ENCODE measurements at places on chromosomes 1 and 21. TPM values are rescaled to one million over a fixed set of nuclear protein-coding genes. Genes with fewer than 3 reads are reported as not detected.
A peak's percentile ranks its signal among the peaks of the same experiment; 100 is the strongest.

DNA sequence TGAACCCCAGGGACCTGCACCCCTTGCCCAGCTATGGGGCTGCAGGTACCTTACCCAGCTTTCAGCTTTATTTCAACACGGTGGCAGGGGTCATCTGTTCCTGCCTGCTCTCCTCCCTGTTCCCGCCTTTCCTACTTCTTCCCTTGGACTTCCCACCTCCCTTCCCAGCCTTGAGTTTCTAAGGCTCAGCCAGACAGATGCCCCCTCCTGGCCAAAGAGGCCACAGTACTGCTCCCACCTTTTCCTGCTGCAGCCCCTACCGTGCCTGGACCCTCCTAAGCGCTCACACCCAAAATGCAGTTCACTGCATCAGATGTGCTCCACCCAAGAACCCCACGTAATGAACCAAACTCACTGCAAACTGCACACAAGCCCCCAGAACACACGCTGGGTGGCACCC, 7.7 kb downstream of the NOC2L start:
- no peaks in the 10 kb centered on the region for H3K27me3 ChIP-seq
- H3K36me3 ChIP-seq: peaks cover 72% of the 10 kb centered on the region
- no peak for DNase-seq
- no peak overlapping the region for H3K27ac ChIP-seq
- H3K4me1 ChIP-seq: no peaks in the 10 kb centered on the region

DNA sequence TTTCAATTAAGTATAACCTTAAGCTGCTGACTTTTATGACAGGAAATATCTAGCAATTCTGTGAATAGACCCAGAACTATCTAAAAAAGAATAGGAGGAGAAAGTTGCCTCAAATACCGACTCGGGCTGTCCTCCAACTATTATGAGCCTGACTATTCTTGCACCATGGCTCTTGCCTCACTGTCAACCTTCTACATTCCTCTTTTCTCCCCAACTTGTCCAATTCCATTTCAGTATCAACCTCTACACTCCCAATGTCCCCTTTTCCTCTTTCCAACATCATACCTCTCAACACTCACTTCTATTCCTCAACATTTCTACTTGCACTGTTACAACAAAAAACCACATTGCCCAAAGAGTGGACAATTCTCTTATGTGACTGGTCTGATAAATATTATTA, 2.3 kb downstream of the ZZZ3 start:
- H3K27ac ChIP-seq: no peak overlapping the region
- no peaks in the 10 kb centered on the region for H3K36me3 ChIP-seq
- peaks cover 25% of the 10 kb centered on the region for H3K4me1 ChIP-seq

DNA sequence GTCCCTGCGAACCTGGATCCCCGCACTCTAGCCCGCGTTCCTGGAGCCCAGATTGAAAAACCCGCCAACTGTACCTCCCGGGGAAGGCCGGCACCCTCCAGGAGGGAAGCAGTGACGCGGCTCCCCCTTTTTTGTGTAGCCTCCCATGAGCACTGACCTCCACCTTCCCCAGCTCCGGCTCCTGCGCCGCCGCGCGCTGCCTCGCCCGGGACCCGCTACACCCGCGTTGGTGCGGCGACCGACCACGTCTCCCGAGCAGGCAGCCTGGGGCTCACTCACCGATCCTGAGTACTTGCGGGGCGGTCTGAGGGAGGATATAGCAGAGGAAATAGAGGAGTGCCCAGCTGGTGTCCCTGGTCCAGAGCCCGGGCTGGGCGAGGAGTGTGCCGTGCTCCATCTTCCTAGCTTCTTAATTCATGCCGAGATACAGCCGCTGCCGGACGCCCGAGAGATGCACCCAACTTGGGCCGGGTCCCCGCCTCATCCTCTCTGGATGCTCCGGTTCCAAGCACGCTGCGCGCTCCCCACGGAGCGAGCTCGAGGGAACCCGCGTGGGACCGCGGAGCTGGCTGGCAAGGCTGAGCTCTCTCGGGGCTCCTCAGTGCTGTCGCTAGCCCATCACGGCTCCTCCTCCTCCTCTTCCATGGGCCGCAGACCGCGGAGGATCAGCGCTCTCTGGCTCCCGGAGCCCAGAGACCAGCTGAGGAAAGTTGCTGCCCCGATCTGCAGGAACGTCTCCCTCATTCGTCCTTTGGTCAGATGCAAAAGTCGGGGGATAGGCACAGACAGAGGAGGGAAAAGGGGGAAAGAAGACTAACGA, 482 bp downstream of the GRIK1 start:
- H3K4me1 ChIP-seq: no peaks in the 10 kb centered on the region
- no peak for DNase-seq
- H3K27ac ChIP-seq: no peak overlapping the region
- no peak overlapping the region for H3K4me3 ChIP-seq
- H3K36me3 ChIP-seq: no peaks in the 10 kb centered on the region

- DNase-seq: peak; percentile 6
- no peaks in the 10 kb centered on the region for H3K27me3 ChIP-seq
- no peak overlapping the region for H3K27ac ChIP-seq
- peaks cover 10% of the 10 kb centered on the region for H3K4me1 ChIP-seq
- H3K4me3 ChIP-seq: no peak overlapping the region
- H3K36me3 ChIP-seq: no peaks in the 10 kb centered on the region
Observed at GRCh38 chr1:219269171-219269570, 95.5 kb downstream of the LYPLAL1 start.

GRCh38 chr1:27816921-27817630, 13.5 kb upstream of the PPP1R8 start:
- no peaks in the 10 kb centered on the region for H3K27me3 ChIP-seq
- H3K36me3 ChIP-seq: peaks cover 16% of the 10 kb centered on the region
- H3K27ac ChIP-seq: no peak overlapping the region
- no peak for DNase-seq

- H3K27ac ChIP-seq: no peak overlapping the region
- H3K4me3 ChIP-seq: no peak overlapping the region
- H3K27me3 ChIP-seq: no peaks in the 10 kb centered on the region
- no peak for DNase-seq
Observed at GRCh38 chr1:83499998-83500397, 498.9 kb downstream of the TTLL7 start.

DNA sequence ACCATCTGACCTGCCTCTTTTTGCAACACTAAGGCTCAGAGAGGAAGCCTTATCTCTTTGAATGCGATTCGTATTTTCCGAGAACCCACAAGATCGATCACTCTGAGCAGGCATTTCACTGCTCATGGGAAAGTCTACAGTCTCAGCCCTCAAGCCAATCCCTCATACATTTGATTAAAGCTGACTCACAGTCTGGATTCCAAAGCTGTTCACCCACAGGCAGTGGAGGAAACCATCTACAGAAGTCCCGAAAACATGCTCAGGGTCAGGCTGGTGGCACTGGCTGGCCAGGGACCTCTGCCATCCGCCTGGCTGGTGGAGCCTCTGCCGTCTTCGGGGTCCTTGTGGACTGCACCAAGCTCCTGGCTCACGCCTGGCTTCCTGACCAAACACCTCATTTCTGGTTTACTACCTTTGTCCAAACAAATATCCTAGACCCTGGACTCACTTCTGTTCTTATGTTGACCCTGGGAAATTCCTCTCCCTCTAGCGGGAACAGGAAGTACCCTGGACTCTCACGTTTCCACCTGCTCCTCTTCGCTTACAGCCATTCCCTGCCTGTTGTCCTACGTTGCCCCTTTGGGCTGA, 650.0 kb downstream of the SMYD3 start:
- no peaks in the 10 kb centered on the region for H3K36me3 ChIP-seq
- no peaks in the 10 kb centered on the region for H3K27me3 ChIP-seq
- H3K27ac ChIP-seq: no peak overlapping the region
- no peak overlapping the region for H3K4me3 ChIP-seq

DNA sequence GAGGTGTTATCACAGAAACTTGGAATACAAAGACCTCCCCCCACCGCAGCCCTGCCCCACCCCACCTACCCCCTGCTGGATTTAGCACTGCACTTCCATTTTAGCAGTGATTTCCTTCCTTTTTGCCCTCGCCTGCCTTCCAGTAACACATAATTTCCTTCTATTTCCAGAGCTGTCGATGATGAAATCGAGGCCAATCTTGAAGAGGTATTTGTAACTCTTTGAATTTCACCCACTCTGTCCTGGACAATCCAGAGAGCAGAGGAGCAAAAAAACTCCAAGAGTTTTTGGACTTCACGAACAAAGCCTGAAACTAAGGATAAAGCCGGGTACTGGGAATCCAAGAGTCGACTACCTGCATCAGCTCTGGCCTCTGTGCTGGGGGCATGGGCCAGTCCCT, 49.1 kb downstream of the CAPN2 start:
- no peak overlapping the region for H3K27ac ChIP-seq
- H3K4me1 ChIP-seq: no peaks in the 10 kb centered on the region
- no peak overlapping the region for H3K4me3 ChIP-seq

Gene C2CD4D
- total RNA-seq: not detected

DNA sequence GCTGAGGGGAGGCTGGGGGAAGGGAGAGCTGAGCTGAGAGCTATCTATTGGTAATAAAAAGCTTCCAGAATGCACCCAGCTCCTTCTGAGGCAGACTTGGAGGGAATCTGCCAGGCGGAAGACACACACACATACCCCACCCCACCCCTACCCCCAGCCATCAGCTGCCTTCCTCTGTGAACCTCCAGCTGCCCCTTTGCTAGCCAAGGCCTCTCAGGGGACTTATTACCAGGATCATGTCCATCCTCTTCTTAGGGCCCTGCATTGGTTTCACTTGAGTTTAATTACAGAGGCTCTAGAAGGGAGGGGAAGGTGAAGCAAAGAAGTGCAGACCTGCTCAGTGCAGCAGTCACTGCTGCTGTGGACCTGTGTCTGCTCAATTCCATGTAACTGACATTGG, 156.4 kb downstream of the OMA1 start:
- peaks cover 11% of the 10 kb centered on the region for H3K4me1 ChIP-seq
- no peak overlapping the region for H3K4me3 ChIP-seq
- no peak for DNase-seq
- peaks cover 2% of the 10 kb centered on the region for H3K27me3 ChIP-seq

DNA sequence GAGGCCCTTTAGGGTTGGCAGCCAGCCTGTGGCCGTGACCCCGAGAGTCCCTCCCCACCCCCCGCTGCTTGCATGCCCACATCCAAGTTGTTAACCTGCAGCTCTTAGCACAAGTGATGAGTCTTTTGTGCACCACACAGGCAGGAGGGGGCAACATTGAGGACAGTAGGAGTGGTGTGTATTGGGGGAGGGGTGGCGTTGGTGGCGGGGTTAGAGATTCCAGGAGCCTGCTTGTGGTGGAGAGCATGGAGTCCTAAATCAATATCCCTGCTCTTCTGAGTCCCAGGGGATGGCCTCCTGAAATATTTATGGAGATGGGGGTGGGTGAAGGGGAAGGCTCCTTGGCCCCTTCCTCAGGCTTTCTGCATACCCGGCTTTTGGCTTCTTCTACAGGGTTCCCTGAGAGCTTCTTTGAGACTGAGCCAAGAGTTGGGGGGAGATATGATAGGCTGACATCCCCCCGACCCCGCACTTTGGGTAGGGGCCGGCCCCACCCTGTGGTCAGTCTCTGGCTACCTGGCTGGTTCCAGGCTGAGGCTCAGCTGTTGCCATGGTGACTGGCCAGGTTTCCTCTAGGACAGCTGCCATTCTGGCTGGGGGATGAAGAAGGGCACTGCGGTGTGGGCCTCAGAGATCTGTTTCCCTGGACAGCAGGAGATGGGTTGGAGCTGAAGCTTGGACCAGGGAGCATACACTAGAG, 5.0 kb downstream of the CHRNB2 start:
- peaks cover 3% of the 10 kb centered on the region for H3K27me3 ChIP-seq
- H3K4me3 ChIP-seq: no peak overlapping the region
- no peak for DNase-seq
- no peaks in the 10 kb centered on the region for H3K4me1 ChIP-seq
- H3K36me3 ChIP-seq: no peaks in the 10 kb centered on the region
